Central memory CD8-positive, alpha-beta T cell (primary cell): ENCODE measurements at places on chromosomes 11 and 22.

DNA sequence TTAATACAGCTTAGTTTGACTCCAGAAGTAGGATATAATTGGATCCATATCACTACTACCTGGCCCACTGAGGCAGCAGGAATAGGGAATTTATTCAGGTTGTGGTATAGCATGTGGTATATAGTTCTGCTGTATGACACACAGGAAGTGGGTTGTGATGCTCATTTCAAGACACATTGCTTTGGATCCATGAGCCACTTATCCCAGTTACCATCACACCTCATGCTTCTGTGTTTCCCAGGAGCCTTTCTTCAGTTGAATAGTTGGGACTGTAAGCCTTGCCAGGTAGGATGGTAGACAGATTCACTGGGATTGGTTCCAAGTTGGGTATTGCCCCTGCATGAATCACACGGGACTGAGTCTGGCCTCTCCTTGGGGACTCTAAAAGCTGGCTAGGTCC is 9.9 kb upstream of the SLC37A2 start:
- no peak for DNase-seq

DNA sequence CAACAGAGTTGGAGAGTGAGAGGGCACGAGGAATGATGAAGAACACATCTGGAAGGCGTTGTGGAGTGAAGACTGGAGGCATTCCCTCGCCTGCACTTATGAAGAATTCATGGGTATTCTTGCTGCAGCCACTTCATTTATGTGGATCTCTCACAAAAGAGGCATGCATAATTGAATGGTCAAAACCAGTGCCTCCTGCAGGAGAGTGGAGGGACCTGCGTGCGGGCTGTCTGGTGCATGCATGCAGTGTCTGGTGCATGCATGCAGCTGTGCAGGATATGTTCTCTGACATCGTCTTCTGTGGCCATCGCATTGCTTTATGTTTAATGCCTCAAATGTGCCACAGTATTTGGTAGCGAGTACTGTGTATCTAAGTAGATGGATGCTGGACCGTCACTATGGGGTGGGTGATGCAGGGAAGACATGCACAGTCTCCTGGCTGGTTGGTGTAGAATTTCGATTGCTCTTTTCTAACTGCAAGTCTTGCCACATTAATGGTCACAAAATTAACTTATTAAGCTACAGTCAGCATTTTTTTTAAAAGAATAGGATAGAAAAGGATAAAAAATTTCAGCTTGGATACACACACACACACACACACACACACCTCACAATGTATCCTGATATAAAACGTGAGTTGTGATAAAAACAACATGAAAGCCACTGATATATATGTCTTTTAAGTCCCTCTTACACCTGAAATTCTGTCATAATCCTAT is 20.9 kb upstream of the NTM start:
- no peak for DNase-seq

DNA sequence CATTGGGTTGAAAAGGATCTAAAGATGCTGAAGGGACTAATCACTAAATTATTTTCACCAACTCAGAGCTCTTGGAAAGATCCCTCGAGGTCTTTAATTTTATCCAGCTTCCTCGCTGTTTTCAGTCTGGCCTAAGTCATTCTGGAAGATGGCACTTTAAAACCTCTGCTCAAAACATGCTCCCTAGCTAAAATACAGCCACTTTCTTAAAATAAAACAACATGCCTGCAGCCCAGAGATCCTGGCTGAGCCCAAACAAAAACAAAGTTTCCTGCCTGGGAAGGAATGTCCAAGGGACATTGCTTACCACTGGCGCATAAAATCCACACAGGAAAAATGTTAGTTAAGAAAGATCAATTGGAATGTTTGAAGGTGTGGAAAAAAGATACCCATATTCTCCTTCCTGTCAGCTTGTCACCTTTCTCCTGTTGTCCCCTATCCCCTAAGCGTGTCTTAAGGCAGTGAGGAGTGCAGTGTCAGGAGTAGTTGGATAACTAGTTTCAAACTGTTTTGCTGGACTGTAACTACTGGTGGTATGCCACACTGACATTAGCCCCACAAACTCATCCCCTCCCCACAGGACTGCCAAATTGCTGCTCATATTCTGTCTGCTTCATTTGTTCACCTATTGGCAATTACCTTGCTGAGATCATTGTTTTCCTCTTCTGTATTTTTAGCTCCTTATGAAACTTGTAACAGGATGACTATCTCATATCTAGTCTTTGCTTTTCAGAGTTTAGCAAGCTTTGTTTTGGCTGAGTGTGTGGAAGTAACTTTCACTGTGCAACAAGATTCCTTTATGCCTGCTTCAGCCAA is 108.3 kb upstream of the SESN3 start:
- no peak for DNase-seq

GRCh38 chr11:35365961-35366360 is 53.4 kb downstream of the SLC1A2 start:
- DNase-seq, result no peak

- DNase-seq, result no peak
Observed at GRCh38 chr11:64571050-64571409, 20.0 kb upstream of the SLC22A12 start.

DNA sequence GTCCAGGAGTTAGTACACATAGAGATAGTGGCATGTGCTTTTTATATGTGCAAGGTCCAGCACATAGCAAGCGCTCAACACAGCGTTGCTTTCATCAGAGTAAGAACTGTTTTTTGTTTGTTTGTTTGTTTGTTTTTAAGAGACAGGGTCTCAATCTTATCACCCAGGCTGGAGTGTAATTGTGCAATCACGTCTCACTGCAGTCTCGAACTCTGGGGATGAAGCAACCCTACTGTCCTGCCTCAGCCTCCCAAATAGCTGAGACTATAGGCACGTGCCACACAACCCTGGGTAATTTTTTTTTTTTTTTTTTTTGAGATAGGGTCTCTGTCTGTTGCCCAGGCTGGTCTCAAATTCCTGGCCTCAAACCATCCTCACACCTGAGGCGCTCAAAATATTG is 10.8 kb downstream of the TCN2 start:
- no peak for DNase-seq

- DNase-seq, result no peak
Observed at GRCh38 chr22:27994481-27995331, 75.7 kb upstream of the PITPNB start.

DNA sequence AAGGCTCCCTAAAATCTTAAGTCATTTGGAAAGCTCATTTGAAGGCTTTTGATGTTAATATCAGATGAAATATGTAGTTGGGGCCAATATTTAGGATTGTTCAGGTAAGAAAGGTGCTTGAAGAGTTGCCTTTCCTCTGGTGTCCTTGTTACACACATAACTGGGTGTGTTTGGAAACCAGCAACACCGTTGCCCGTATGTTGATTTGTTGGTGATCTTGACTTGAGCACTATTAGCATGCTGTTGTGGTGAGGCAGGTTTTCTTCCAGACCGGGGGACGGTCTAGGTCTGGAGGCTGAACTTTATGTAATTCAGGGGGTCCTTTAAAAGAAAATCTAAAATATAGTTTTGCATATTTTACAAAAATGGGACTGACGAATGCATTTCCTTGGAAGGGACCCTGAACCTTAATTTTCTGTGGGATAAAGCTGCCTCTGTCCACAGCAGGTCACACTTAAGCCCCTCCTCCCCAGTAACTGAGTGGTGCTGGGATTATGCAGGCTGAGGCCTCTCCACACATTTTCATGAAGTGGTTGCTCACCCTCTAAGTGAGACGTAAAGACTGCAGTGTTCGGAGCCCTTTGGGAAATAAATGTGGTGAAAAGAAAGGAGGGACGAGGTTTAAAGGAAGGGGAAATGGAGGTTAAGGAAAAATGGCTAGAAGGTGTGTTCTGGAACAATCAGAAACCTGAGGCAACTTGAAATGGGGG is 1.8 kb downstream of the YWHAH start:
- DNase-seq, result no peak

- no peak for DNase-seq
Observed at GRCh38 chr11:118915396-118915795, 10.3 kb downstream of the BCL9L start.

DNA sequence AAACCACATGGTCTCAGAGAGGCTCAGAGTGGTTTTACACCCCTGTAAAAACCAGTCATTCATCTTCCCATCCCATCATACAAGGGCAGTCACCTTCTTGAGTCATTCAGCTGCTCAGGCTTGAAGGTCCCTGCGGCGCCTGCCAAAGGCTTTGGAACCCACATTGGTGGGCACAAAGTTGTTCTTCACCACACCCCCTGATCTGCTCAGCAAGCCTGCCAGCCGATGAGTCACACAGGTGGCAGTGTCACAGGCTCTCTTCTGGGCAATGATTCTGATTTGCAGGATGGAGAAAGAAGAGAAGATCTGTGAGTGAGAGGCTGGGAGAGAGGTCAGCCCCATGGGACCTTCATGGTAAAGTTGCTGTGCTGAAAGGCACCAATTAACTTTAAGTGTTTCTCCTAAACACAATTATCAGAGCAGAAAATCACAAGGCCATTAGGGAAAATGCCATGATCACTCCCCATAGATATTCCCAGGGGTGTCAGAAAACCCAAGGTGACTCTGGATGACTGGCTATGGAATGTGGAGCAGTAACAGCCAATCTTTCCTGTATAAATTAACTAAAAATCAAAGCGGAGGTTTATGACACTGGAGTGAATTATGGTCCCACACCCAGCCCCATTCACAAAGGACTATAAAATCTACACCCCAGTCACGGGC is 4.4 kb downstream of the CALCA start:
- DNase-seq, result no peak

GRCh38 chr11:32072872-32073643 is 17.8 kb upstream of the RCN1 start:
- no peak for DNase-seq

- peak; percentile 43 for DNase-seq
Observed at GRCh38 chr22:22745225-22746060, 101.0 kb downstream of the GGTLC2 start.

DNA sequence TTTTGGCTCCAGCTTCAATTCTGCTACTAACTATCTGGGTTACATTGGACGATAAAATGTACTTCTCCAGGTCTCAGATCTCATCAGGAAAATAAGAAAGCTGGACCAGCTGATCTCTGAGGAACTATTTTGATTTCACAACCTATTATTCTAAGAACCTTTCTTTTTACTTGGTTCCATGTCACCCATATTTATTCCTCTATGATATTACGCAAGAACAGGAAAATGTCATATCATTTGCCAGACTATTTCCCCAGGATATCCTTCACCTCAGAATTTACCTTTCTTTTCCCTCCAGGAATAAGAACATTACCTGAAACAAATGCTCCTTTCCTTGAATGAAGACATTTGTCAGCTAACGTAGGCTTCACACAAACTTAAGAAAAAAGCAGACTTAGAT is 387.5 kb upstream of the RAG2 start:
- no peak for DNase-seq
